Sigmoid colon (tissue), 7 donors: ENCODE measurements at places on chromosomes 3 and 15.

DNA sequence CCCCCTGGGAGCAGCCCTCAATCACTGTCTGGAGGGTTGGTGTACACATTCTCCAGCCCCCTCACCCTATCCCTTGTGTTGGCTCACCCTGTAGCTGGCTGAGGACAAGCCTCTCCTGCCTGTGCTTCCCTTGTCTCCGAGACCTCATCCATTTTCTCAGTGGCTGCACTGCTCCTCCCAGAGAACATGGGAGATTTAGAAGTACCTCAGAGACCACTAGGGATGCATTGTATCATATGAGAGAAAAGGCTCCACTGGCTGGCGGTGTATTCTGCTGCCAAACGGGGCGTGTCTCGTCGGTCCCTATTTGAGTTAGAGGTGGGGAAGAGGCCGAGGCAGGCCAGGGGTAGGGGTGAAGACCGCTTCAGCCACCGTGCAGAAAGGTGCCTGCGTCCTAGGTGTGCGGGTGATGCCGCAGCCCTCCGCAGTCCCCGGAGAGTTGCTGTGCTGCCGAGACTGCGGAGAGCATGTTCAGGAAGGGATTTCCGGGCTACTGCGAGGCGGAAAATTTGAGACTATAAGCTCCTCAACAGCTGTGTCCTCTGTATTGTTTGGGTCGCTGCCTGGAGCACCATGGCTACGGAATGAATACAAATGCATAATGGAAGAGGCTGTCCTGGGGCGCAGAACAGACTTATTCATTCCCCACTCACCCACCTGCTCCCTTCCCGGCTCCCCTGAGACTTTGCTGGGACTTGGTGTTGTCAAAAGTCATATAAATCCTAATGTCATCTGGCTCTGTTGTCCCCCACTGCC is 43.8 kb downstream of the SPSB4 start:
- peak; percentile 90 for DNase-seq

- peak; percentile 98 for DNase-seq
Measured at GRCh38 chr3:10010878-10011465, 15.3 kb upstream of the FANCD2 start.

- no peak for DNase-seq
Measured at GRCh38 chr3:182242489-182242942, 530.8 kb downstream of the SOX2 start.

- DNase-seq: no peak
Measured at GRCh38 chr3:32423534-32423933, 31.9 kb downstream of the CMTM7 start.

- DNase-seq: no peak
Measured at GRCh38 chr3:185561374-185561943, 9.1 kb upstream of the LIPH start.

DNA sequence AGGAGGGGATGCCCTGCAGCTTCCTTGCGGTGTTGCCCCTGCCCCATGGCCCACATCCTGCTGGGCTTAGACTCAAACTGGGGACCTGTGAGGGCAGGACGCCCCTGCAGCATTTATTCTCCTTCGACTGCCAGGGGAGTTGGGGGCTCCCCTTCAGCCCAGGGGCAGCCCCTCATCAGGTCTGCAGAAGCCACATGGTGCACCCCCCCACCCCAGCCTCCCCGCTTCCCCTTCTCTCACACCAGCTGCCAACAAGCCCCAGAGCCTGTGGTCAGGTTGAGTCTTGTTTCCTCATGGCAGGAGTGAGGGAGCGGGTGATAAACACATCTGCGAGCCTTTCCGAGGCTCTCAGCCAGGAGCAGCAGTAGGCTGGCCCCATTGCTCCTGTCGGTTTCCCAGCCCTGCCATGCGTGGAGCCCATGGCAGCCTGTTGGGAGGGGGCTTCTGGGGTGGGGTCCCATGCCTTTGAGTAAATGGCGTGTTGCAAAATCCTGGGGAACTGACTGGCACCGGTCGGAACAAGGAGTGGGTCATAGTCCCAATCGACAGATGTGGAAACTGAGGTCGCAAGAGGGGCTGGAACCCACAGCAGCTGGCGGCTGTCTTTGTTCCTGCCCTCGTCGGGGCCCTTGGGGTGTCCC is 27.8 kb downstream of the WNT7A start:
- no peak for DNase-seq

DNA sequence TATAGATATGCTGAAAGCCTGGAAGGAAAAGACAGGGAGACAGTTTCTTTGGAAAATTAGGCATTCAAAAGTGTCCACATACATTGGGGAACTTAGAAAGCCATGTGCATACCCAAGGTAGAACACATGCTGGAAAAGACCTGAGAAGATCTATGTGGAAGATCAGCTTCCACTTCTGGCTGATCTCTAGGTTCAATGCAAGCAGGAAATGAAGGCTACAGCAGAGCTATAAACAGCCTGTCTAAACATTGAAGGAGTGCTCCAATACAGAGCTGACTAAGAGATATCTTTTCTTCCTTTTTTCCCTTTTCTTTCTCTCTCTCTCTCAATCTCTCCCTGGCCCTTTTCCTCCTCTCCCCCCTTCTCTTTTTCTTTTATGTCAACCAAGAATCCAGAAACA is 73.6 kb upstream of the TCF12 start:
- no peak for DNase-seq

DNA sequence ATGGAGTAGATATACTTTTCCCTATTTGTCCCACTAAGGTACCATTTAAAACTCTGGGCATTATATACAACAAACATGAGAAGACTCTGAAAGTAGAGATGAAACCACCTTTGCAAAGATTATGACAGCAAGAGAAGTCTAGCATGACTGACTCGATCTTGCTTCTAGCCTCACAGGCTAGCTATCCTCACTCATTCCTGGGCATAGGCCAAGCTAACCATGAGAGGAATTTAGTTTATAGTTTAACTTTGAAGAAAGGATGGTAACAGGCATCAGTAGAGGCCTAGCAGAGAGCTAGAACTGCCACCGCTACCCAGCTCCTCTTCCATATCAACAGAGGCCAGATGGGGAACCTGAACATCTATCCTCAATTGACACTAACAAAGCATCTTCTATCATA is 63.5 kb upstream of the FSIP1 start:
- DNase-seq: no peak

- DNase-seq: no peak
Measured at GRCh38 chr15:63912061-63912615, 78.4 kb upstream of the HERC1 start.

- DNase-seq: no peak
Measured at GRCh38 chr3:171186383-171186782, 159.9 kb upstream of the SLC2A2 start.

GRCh38 chr15:69540622-69541021 is 88.0 kb downstream of the RPLP1 start:
- DNase-seq: no peak

DNA sequence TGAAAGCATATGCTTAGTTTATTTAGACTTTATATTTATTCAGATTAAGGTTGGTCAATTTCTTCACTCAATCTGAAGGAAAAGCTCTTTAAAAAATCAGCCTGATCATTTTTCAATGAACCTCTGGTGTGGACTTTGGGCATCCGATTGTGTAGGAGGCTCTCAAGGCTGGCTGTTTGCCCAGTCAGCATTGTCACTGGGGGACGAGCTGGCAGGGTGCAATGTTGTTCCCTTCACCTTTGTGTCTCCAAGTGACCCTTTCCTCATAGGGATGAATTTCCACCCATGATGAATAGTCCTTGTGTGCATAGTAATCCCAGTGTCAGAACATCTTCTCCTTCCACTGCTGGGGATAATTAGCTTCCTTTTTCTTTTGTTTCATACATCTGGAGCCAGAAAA is 102.5 kb downstream of the CHRNA7 start:
- DNase-seq: no peak

DNA sequence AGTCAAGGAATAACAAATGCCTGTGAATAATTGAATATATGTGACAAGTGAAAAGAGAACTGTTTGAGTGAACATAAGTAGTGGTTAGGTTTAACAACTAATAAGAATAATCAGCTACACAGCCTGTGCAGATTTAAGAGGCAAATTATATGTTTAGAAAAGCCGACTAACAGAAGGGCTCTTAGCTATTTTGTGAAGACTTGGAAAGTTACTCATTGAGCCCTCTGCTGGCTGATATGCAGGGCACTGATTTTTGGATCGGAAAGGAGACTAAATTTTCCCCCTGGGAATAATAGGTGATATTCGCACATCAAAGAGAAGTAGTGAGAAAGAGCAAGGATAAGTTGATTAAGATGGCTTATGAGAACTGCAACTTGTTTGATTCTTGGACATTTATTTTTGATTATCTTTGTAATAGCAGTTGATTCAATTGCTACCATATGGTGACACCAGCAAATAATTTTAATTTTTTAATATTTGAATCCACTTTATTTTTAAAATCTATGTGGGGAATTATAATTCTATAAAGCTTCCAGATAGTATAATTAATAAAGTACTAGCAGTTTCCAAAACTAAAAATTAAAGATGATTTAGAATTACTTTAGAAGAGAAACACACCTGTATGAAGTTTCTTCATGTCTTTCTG is 156.2 kb downstream of the NLGN1 start:
- no peak for DNase-seq

GRCh38 chr3:45575386-45575923 is 19.1 kb upstream of the LIMD1 start:
- peak; percentile 39 for DNase-seq

DNA sequence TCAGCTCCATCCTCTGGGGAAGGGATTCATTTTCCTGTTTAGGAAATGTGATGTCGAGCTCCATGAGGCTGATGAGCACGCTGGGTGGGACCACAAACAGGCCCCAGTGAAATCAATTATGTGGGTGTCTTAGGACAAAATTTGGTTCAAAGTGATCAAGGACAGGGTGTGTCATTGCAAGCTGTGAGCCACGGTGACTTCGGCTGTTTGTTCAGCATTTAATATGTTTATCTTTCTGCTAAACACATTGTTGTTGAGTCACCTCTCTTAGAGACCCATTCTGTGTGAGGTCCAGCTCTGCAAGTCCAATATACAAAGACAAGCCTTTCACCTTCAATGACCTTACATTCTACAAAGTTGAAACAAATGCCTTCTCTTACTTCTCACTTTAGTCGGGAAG is 41.3 kb downstream of the SSR3 start:
- DNase-seq: no peak
